ENCODE measurements at places on chromosomes 12 and 14. TPM values are rescaled to one million over a fixed set of nuclear protein-coding genes. Genes with fewer than 3 reads are reported as not detected.

DNA sequence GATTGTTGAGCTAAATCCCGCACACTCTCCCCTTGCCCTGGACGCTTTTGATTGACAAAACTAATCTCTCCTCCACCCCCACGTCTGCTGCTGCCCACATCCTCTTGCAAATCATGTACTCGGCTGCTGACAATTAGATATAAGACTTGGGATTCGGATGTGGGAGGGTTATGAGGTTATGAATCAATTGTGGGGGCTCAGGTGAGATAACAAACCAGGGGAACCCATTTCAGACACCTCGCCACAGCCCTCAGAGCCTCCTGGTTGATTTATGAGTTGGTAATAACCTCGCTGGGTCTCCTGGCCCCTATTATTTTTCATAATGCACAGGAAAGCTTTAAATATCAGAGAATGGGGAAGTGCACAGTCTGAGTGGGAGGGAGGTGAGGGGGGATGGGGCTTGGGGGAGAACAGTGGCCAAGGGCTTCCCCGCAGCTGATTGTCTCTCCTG lies 449.9 kb downstream of the DPF3 start:
- H3K4me3 ChIP-seq: no peak overlapping the region
- no peaks in the 10 kb centered on the region for H3K36me3 ChIP-seq
- H3K27ac ChIP-seq: no peak overlapping the region
- no peak for DNase-seq
- peaks cover 18% of the 10 kb centered on the region for H3K27me3 ChIP-seq
- no peaks in the 10 kb centered on the region for H3K4me1 ChIP-seq

- H3K27ac ChIP-seq: no peak overlapping the region
- no peak overlapping the region for H3K4me3 ChIP-seq
- no peak for DNase-seq
- no peaks in the 10 kb centered on the region for H3K27me3 ChIP-seq
- H3K4me1 ChIP-seq: peaks cover 29% of the 10 kb centered on the region
These were observed 28.3 kb downstream of the PITPNM2 start for GRCh38 chr12:123122626-123123025.

DNA sequence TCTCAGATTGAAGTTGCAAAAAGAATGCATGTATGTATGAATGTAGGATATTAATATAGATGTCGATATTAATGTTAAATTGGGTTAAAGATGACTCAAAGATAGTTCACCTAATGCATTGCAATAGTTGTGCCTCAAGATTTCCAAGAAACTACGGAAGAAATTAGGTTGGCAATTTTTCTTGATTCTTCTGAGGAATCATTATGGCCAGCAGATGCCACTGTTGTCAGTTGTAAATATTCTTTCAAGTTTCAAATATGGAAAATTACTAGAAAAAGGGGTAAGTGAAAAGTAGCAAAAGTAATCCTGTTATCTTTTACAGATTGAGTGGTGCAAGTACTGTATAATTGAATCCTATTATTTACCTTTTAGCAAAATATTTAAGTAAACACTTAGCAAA lies 202.1 kb downstream of the ADAMTS20 start:
- H3K27me3 ChIP-seq: peaks cover 34% of the 10 kb centered on the region
- no peak for DNase-seq
- H3K36me3 ChIP-seq: no peaks in the 10 kb centered on the region
- peaks cover 20% of the 10 kb centered on the region for H3K4me1 ChIP-seq

- no peak overlapping the region for H3K27ac ChIP-seq
- no peaks in the 10 kb centered on the region for H3K27me3 ChIP-seq
- no peaks in the 10 kb centered on the region for H3K4me1 ChIP-seq
- no peak overlapping the region for H3K4me3 ChIP-seq
- peaks cover 7% of the 10 kb centered on the region for H3K36me3 ChIP-seq
These were observed 84.5 kb downstream of the PLEKHA5 start for GRCh38 chr12:19214020-19214419.

- no peak overlapping the region for H3K4me3 ChIP-seq
- no peaks in the 10 kb centered on the region for H3K27me3 ChIP-seq
- no peaks in the 10 kb centered on the region for H3K36me3 ChIP-seq
- DNase-seq: no peak
- peaks cover 6% of the 10 kb centered on the region for H3K4me1 ChIP-seq
These were observed 47.2 kb downstream of the PLCZ1 start for GRCh38 chr12:18690653-18691052.

- peaks cover 3% of the 10 kb centered on the region for H3K4me1 ChIP-seq
- H3K36me3 ChIP-seq: no peaks in the 10 kb centered on the region
- H3K27ac ChIP-seq: no peak overlapping the region
- DNase-seq: no peak
These were observed 129.2 kb upstream of the BMP4 start for GRCh38 chr14:54085841-54086240.

The FAIM2 gene
- total RNA-seq: 1.5 TPM

The ZNF84 gene
- total RNA-seq: 44.8 TPM

DNA sequence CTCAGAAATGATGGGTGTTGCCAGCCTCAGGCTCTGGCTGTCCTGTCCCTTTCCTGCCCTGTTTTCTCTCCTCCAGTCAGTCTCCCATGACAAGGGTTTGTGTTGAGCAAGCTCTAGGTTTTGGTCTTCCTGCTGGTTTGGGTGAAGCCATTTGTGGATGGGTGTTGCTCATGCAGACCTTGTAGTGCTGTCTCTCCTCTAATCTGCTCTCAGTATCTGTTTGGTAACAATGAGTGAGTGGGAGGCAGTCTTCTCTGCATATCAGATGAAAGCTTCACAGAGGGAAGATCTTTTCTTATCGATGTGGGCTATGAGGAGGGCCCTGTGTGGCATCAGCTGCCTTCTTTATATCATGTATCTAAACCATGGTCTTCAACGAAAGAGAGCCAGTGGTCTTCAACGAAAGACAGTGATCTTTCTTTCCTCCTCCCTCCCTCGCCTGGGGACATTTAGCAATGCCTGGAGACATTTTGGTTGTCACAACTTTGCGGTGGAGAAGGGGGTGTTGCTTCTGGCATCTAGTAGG lies 3.6 kb downstream of the CMA1 start:
- H3K4me3 ChIP-seq: no peak overlapping the region
- H3K36me3 ChIP-seq: no peaks in the 10 kb centered on the region
- peaks cover 3% of the 10 kb centered on the region for H3K27me3 ChIP-seq
- H3K27ac ChIP-seq: no peak overlapping the region
- no peaks in the 10 kb centered on the region for H3K4me1 ChIP-seq

The OR11H12 gene
- not detected for total RNA-seq

GRCh38 chr12:124436366-124436765 lies 131.0 kb downstream of the NCOR2 start:
- DNase-seq: no peak
- peaks cover 5% of the 10 kb centered on the region for H3K36me3 ChIP-seq
- H3K27ac ChIP-seq: no peak overlapping the region
- no peaks in the 10 kb centered on the region for H3K27me3 ChIP-seq

DNA sequence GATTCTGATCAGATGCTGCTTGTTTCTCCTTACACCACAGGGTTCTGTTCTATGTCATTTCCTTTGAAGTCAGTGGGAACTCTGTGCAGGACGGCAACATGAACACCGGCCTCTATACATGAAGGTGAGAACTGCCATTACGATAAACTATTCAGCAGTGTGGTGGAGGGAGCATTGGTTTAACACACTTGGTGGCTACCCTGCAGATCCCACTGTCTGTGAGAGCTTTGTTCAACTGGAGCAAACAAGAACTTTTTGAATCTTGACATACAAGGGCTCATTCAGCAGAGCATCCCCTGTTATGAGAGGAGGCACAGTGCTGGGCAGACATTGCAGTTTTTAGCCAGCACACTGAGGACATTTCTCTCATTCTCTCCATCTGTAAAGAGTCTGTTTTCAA lies 10.7 kb upstream of the FRS2 start:
- no peak overlapping the region for H3K4me3 ChIP-seq
- no peak overlapping the region for H3K27ac ChIP-seq
- H3K27me3 ChIP-seq: no peaks in the 10 kb centered on the region
- DNase-seq: no peak

- H3K27me3 ChIP-seq: peaks cover under 1% of the 10 kb centered on the region
- no peak overlapping the region for H3K27ac ChIP-seq
- no peak overlapping the region for H3K4me3 ChIP-seq
- no peaks in the 10 kb centered on the region for H3K36me3 ChIP-seq
- peaks cover 26% of the 10 kb centered on the region for H3K4me1 ChIP-seq
- no peak for DNase-seq
These were observed 56.1 kb upstream of the NCOR2 start for GRCh38 chr12:124623344-124624035.

The CLEC4D gene
- total RNA-seq: not detected

- no peaks in the 10 kb centered on the region for H3K4me1 ChIP-seq
- no peak overlapping the region for H3K27ac ChIP-seq
- DNase-seq: no peak
- no peak overlapping the region for H3K4me3 ChIP-seq
- peaks cover 2% of the 10 kb centered on the region for H3K27me3 ChIP-seq
- H3K36me3 ChIP-seq: no peaks in the 10 kb centered on the region
These were observed 124.4 kb upstream of the PZP start for GRCh38 chr12:9332564-9332963.

GRCh38 chr14:68853749-68854148 lies 60.9 kb upstream of the ZFP36L1 start:
- no peak for DNase-seq
- peaks cover 6% of the 10 kb centered on the region for H3K36me3 ChIP-seq
- peaks cover 23% of the 10 kb centered on the region for H3K4me1 ChIP-seq
- H3K27ac ChIP-seq: no peak overlapping the region
- no peak overlapping the region for H3K4me3 ChIP-seq

GRCh38 chr12:60335745-60336144 lies 739.9 kb downstream of the SLC16A7 start:
- DNase-seq: no peak
- no peak overlapping the region for H3K4me3 ChIP-seq
- no peak overlapping the region for H3K27ac ChIP-seq
- peaks cover 25% of the 10 kb centered on the region for H3K4me1 ChIP-seq

GRCh38 chr14:104051092-104051813 lies 34.2 kb upstream of the ASPG start:
- peaks cover 20% of the 10 kb centered on the region for H3K27me3 ChIP-seq
- H3K36me3 ChIP-seq: no peaks in the 10 kb centered on the region
- no peak overlapping the region for H3K4me3 ChIP-seq
- H3K27ac ChIP-seq: no peak overlapping the region

The ESRRB gene
- not detected for total RNA-seq

The CCDC197 gene
- not detected for total RNA-seq

GRCh38 chr12:27112871-27113270 lies 30.5 kb upstream of the C12orf71 start:
- H3K27me3 ChIP-seq: no peaks in the 10 kb centered on the region
- H3K4me3 ChIP-seq: no peak overlapping the region
- no peak for DNase-seq
- H3K27ac ChIP-seq: no peak overlapping the region

The AJUBA gene
- total RNA-seq: 111 TPM

DNA sequence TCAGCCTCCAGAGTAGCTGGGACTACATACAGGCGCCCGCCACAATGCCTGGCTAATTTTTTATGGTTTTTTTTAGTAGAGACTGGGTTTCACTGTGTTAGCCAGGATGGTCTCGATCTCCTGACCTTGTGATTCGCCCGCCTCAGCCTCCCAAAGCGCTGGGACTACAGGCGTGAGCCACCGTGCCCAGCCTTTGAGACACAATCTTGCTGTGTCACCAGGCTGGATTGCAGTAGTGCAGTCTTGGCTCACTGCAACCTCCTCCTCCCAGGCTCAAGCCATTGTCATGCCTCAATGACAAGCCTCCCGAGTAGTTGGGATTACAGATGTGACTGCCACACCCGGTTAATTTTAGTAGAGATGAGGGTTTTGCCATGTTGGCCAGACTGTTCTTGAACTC lies 21.3 kb upstream of the STRN3 start:
- H3K4me3 ChIP-seq: no peak overlapping the region
- H3K27ac ChIP-seq: no peak overlapping the region
- H3K4me1 ChIP-seq: peaks cover 2% of the 10 kb centered on the region
- H3K27me3 ChIP-seq: no peaks in the 10 kb centered on the region

The TAS2R30 gene
- total RNA-seq: 3.4 TPM

- H3K27ac ChIP-seq: no peak overlapping the region
- H3K4me3 ChIP-seq: no peak overlapping the region
- H3K36me3 ChIP-seq: peaks cover 11% of the 10 kb centered on the region
- H3K4me1 ChIP-seq: peaks cover 26% of the 10 kb centered on the region
These were observed 2.6 kb downstream of the KRAS start for GRCh38 chr12:25248137-25248536.

DNA sequence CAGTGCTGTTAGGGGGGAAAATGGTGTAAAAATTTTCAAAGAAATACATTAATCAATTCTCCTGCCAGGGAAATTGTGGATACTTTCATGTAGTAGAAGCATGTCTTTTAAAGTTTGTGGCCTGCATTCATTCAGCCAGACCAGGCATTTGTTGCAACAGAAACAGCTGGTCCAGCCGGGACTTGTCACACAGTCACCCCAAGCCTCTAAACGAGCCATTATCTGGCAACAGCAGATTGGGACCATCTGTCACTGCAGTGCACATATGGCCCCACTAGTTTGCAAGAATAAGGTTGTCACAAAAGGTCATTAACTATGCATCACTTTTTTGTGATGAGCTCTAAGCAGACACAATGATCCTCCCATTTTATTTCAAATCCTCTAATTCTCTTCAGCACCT lies 193.9 kb downstream of the PHLDA1 start:
- H3K27ac ChIP-seq: no peak overlapping the region
- no peak overlapping the region for H3K4me3 ChIP-seq
- H3K27me3 ChIP-seq: peaks cover 7% of the 10 kb centered on the region
- no peak for DNase-seq

The LUM gene
- 481 TPM for total RNA-seq

DNA sequence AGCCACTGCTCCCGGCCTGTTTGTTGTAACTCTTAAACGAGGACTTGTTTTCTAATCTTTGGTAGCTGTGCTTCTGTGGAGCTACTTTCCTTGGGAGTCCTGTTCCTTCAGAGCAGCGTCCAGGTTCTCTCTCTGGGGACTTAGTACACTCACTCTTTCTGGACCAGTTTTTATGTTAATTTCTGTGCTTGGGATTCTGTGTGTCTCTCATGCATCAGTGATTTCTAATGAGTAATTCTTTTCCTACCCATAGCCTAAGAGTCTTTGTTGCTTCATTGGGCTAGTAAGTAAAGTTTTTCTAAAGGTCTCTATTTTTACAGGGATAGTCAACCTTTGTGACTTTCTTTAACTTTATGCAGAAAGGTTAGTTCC lies 289.3 kb downstream of the FBXL14 start:
- no peak overlapping the region for H3K27ac ChIP-seq
- H3K4me3 ChIP-seq: no peak overlapping the region
- H3K4me1 ChIP-seq: peaks cover 3% of the 10 kb centered on the region

The IL22 gene
- total RNA-seq: not detected

The SLC39A5 gene
- total RNA-seq: not detected

The CCND2 gene
- total RNA-seq: 12.6 TPM

Data from osteocyte (in vitro differentiated cells).